Stimulated activated CD4-positive, alpha-beta T cell treated with anti-CD3 and anti-CD28 coated beads, Interleukin-1b, Interleukin-23, amount 100 ng/mL, for 48 hours (primary cell): ENCODE measurements at places on chromosomes 12 and 14.

DNA sequence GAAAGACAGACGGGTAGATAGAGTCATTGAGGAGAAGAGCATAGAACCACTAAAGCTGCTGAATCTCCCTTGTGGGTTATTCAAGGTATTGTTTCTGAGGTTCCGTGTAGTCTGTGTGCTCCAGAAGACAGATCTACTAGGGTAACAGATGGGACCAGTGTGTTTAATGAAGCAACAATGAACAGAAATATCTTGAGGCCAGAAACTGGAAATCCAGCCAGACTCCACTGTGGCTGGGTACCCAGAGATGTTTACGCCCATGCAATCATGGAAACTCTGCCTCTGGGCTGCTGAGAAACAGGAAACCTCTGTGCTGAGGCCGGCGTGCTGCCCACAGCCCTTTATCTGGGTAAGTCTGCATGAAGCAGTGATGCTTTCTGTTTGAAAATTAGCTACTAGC lies 8.3 kb downstream of the PROX2 start:
- peak; percentile 57 for DNase-seq

GRCh38 chr12:125528281-125528680 lies 463.0 kb downstream of the AACS start:
- DNase-seq: no peak

DNA sequence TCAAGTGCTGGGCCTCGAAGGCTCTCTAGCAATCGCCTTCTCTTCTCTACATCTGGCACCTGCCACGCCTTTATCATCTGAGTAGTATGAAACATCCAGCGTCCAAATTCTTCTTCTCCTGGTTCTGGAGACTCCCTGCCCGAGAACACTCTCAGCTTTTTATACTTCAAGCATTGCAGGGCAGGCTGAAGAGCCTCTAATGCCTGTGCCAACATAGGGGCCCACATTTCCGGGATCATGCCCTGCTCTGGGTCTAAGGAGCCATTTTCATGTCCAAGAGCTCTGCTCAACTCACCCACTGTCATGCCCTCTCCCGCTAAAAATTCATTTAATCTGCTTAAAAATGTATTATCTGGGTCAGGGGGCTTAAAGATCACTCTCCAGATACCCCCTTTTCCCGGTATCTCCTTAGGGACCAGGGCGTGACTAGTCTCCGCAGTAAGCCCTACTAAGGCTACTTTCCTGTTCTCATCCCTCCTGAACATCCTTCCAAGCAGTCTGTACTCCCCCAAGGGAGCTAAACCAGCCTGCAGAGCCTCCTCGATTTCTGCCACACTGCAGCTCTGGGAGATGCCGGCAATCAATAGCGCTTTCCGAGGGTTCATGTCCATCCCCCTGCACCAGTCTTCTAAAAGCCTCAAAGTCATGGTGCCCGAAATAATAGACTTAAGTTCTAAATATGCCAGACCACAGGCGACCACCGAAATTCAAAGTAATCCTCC lies 940 bp downstream of the MOAP1 start:
- DNase-seq: no peak

- DNase-seq: no peak
Observed at GRCh38 chr14:30443368-30444007, 115.5 kb upstream of the G2E3 start.

GRCh38 chr12:123478762-123479161 lies 20.8 kb downstream of the SNRNP35 start:
- no peak for DNase-seq

DNA sequence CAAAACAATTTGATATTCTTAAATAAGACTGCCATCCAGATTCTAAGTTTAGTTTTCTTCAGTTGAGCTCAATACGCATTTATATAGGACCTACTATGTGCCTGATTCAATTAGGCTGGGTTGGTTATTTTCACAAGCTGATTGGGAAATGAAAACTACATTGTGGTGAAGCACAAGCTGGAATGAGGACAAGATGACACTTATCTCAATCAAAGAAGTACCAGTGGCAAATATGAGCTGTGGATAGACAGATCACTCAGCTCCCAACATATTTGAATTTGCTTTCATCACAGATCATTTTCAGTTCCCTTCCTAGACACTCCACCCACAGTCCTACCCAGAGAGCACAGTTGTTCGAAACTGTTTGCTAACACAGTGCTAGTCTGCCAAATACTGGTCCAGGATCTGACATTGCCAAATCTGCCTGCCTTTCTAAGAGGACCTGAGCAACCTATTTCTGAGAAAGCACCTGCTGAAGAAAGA lies 74.7 kb downstream of the LLPH start:
- DNase-seq: no peak
